ENCODE measurements at places on chromosomes 3 and 15. TPM values are rescaled to one million over a fixed set of nuclear protein-coding genes. Genes with fewer than 3 reads are reported as not detected.

GRCh38 chr3:184546252-184546651, 15.3 kb upstream of the EPHB3 start:
- DNase-seq = no peak

- DNase-seq = no peak
Measured at GRCh38 chr3:76841747-76842146, 198.2 kb upstream of the ROBO2 start.

DNA sequence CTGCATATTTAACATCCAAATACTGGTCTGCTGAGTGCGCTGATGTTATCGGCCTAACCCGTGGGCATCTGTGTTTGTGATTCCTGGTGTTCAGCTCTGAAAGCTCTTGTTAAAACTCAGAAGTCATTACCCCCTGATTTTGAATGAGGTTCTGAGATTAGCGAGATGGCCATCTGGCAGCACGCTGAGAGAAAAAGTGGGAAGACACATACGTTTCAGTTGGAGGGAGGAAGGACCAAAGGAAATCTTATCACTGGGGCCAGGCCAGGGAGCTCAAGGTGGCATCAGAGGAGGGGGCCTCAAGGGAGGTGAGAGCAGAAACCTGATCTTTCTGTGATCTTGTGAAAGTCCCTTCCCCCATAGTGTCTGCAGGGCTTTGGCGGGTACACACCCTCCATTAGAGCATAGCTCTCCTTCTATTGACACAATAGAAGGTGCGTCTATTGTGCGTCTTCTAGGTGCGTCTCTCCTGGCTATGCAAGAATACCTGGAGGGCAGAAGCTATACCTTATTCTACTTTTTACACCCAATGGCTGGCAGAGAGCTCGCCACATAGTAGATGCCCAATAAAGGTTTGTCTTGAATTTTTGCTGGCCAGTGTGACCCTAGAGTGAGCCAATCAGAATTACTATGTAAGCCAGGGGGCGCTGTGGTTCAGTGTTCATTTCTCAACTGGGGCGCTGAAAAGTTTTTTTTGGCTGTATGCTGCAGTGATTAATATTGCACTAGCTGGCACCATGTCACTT, 182.4 kb downstream of the SHQ1 start:
- DNase-seq = peak; percentile 72

The ZDHHC23 gene
- total RNA-seq = 11.0 TPM

The STRC gene
- 0.54 TPM for total RNA-seq

- no peak for DNase-seq
Measured at GRCh38 chr3:141328286-141329166, 39.8 kb upstream of the ZBTB38 start.

The TMC3 gene
- not detected for total RNA-seq

DNA sequence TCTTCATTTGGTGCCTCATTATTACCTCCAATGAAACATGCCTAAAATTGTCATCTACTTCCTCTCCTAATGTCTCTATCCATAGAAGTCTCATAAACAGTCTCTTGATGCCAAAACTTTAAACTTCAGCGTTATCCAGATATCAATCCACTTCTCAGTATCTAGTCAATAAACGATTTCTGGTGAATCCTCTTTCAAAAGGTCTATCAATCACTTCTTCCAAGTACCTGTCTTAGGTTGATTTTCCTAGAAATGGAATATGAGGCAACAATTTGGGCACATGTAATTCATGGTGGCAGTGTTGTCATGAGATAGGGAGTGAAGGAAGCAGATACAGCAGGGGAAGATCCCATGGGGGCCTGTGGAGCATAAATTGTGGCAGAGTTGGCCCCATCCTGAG, 348.5 kb upstream of the POU1F1 start:
- no peak for DNase-seq

DNA sequence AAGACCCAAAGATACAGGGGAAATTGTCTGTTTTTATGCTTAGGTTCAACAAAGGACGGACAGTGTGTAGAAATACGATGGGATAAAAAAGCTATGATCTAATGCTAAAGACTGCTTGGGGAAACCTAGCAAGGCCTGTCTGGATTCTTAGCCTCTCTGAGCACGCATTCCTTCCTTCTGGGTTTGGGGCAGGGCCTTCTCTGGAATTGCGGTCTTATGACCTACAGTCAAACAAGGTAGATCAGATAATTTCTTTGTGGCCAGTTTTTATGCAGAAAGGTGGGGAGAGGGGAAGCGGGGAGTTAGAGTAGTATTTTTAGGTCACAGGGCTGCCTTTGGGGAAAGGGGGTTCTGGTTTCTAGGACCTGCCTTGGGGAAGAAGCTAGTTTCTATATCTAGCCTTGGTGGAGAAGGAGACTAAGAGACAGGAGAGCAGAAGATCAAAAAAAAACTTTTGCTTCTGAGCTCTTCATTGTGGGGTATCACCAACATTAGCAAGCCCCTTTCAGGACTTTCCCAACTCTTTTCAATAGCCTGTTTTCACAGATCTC, 39.1 kb upstream of the LIPC start:
- no peak for DNase-seq

DNA sequence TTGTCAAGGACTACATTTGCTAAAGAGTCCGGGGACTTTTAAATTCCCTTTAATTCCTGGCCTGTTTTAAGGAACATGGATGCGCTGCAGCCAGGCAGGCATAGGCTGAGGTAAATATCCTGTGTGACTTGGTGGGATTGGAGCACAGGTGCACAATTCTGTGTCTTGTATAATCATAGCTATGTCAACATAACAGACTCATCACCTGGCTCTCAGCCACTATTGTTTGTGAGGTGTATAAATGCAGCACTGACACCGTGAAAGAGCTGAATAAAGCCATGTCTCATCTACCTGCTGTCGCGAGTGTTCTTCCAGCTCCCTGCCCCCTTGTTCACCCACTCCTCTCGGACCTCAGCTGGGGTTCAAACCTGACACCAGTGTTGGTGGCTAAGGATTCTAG, 109.7 kb downstream of the MFSD1 start:
- DNase-seq = no peak

GRCh38 chr15:93146196-93146595, 57.2 kb upstream of the RGMA start:
- no peak for DNase-seq
